Forelimb muscle (tissue), 1 donor: ENCODE measurements at places on chromosomes 3 and 15. TPM values are rescaled to one million over a fixed set of nuclear protein-coding genes. Genes with fewer than 3 reads are reported as not detected.

Gene GOLGA8G
- polyA plus RNA-seq = 0.13 TPM

DNA sequence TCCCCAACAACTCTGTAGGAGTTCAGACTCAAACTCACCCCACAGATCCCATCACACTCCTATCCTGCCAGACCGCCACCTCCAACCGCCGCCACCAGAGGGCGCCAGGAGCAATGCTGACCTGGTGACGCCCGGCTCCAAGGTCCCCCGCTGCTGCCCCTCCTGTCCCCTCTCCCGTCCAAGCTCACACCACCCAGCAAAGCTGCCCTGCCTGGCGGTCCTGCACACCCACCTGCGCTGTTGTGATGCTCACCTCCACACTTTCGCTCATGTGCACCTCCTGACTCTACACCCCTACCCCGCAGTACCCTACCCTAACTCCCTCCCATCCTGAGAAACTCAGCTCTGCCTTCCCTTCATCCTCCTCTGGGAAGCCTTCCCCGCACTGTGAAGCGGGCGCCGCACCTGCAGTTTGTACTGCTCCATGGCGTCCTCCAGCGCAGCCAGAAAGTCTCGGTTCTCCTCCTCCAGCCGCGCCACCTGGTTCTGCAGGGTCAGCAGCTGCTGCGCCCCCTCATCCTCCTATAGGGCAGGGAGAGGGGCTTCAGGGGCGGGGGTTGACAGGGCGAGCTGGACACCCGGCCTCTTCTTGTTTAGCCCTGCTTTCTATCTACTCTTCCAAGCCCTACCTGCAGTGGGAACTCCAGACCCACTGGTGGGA, 7.9 kb downstream of the KIF7 start:
- DNase-seq = no peak

DNA sequence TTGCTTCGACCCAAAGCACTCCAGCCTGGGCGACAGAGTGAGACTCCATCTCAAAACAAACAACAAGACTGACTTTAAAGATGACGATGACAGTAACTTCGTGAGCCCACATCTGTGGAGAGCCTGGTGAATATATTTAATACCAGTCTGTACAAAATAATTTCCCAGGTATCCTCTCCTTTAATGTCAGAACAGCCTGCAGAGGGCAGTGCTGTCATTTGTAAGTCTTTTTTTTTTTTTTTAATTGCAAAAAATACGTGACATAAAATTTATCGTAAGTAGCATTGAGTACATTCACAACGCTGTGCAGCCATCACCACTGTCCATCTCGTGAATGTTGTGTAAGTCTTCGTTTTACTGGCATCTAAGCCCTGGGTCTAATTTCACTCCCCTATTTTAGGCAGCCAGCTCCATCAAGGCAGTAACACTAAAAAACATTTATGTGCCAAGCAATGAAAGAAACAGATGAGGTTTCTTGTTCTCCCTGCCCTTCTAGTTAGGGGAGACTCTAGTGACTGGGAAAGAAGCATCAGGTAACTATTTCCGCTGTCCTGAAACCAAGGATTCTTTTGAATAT, 1.4 kb downstream of the HTD2 start:
- DNase-seq = no peak

Gene PTX3
- polyA plus RNA-seq = 5.0 TPM

- no peak for DNase-seq
Observed at GRCh38 chr15:92843814-92844213, 56.3 kb upstream of the CHD2 start.

DNA sequence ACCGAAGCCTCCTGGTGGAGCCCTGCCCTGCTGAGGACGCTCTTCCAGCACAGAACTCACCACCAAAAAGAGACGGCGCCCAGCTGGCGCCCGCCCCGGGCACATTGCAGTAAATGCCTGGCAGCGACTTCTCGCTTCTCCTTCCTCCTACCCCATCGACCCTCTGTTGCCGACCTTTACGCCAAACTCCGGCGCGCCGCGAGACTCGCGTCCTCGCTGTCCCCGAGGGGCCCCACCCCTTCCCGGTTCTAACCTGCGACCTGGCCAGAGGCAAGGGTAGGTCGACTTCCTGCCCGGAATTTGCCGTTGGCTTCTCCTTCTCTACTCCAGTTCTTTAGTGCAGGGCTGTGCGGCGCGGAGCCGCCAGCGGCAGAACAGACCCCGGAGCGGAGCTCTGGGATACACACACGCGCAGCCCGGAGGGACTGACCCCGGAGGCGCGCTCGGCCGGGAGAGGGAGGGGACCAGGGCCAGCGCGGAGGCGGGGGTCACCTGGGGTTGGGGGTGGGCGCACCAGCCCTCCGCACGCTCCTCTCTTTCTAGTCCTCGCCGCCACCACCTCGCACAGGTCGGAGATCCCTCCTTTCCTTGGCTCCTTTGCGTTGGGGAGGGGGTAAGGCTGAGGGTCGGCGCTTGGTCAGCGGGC, 226.6 kb upstream of the AZI2 start:
- DNase-seq = no peak

Gene DUOX1
- polyA plus RNA-seq = 2.9 TPM

Gene SLC6A11
- polyA plus RNA-seq = 0.10 TPM

Gene HES1
- 30.3 TPM for polyA plus RNA-seq

GRCh38 chr3:58556001-58556400, 19.0 kb upstream of the ACOX2 start:
- no peak for DNase-seq

- no peak for DNase-seq
Observed at GRCh38 chr3:37171144-37171543, 3.2 kb downstream of the LRRFIP2 start.

Gene ATP13A5
- 0.63 TPM for polyA plus RNA-seq

Gene BCL2A1
- 0.28 TPM for polyA plus RNA-seq

Gene IGSF11
- polyA plus RNA-seq = 1.7 TPM

Gene HRG
- polyA plus RNA-seq = not detected

DNA sequence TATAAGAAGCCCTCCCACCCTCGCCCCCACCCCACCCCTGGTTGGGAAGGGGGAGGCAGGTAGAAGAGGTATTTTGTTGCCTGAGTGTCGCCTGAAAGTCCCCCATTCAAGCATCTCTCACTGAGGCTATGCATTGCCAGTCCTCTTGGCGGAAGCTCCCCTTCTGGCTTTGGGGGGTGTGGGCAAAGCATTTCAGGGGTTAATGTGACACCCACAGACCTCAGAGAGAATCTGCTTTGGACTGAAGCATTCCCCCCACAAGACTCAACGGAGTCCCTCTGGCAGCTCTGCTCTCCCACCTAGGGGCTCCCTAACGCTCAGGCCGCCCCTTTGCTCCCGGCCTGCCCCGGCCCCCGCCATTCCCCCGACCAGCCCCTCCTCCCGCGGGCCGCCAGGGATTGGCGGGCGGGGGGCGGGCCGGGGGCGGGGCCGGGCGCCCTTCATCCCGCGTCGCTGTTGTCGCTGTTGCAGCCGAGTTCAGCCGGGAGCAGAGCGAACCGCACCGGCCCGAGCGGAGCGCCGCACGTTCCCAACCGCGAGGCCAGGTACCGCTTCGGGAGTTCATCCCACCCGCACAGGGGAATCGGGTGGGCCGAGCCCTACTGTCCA, at the start of gene SLC38A3:
TSS of gene SLC38A3 (plus strand) at position 468 of the 609 bp plus-strand sequence. CDS start 8,929 bp downstream, outside the sequence.
- DNase-seq = no peak

Gene CLRN1
- polyA plus RNA-seq = 0.23 TPM

Gene SMCO1
- 2.2 TPM for polyA plus RNA-seq

GRCh38 chr15:66996094-66996493, 69.3 kb upstream of the SMAD3 start:
- DNase-seq = no peak

DNA sequence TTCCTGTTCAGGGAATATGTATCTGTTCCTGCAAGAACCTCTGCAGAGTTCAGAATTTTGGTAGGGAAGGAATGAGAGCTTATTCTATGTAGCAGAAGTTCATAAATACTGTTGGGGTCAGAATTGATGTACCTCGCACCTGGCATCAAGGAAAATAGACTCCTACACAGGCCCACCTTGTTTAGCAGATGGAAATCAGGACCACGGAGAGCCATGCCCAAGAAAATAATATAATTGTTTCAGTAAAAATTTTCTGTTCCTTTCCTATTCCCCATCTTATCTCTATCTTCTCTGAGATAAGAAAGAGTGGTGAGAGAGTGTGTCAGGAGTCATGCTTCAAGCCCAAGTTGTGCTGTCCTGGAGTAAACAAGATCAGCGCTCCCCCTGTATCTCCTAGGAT, 404.7 kb upstream of the UBE2E2 start:
- DNase-seq = no peak

Gene GOLGA8R
- polyA plus RNA-seq = 9.1 TPM

- no peak for DNase-seq
Observed at GRCh38 chr3:174619239-174619638, 239.9 kb upstream of the NAALADL2 start.

Gene LINGO1
- polyA plus RNA-seq = 6.3 TPM

DNA sequence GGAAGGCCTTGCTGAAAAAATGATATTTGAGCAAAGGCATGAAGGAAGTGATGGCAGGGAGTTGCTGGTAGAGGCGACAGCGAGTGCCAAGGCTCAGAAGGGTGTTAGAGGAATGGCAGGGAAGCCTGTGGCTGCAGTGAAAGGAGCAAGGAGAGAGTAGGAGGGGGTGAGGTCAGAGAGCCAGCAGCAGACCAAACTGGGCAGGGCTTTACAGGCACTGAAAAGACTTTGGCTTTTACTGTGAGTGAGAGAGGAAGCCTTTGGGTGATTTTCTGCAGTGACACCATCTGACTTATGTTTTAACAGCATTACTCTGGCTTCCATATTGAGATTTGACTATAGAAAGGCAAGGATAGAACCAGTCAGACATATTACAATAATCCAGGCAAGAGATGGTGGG, 11.4 kb downstream of the TICRR start:
- DNase-seq = no peak

Gene USF3
- 18.1 TPM for polyA plus RNA-seq

Gene GOLGA8S
- polyA plus RNA-seq = 0.92 TPM

DNA sequence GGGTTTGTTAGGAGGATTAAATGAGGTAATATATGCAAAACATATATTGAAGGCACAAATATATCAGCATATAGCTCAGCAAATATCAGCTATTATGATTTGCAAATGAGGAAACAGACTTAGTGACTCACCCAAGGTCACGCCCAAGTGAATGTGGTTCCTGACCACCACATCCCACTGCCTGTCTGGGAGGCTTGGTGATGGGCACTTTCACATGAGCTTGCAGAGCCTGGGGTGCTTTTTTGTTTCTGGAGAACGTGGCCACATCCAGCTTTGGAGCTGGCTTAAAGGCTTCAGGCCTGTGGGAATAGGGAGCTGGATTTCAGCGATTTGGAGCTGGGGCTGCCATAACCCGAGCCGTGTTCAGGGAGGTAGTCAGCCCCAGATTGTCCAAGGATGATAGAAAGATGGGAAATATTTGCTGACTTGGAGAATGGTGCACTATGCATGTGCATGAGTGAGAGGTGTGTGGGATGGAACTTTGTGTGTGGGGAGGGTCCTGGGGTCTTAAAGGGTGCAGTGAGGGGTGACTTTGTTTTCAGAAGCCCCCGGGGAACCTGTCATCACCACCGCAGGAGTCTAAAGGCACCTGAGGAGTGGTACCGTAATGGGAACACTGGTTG, 12.0 kb upstream of the FGD5 start:
- DNase-seq = no peak

DNA sequence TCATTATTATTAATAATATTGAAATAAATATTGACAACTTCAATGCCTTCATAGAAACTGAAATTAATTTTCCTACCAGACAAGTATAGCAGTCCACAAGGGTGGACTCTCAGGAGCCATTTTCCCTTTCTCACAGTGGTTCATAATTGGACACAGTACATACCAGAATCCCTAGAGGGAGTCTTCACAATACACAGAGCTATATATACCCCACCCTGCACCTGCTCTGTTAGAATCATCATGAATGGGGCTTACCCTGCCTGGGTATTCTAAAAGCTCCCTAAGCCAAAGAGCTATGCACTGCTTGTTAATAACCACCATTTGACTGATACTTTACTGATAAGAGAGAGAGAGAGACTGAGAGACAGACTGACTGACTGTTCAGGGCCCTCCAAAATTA, 134.9 kb downstream of the FEZF2 start:
- DNase-seq = no peak

GRCh38 chr3:192915304-192915703, 2.4 kb downstream of the MB21D2 start:
- no peak for DNase-seq

Gene P2RY14
- 1.4 TPM for polyA plus RNA-seq

- no peak for DNase-seq
Observed at GRCh38 chr3:14042680-14043079, 82.0 kb downstream of the CHCHD4 start.

GRCh38 chr3:193872265-193872753, 263.6 kb upstream of the HES1 start:
- DNase-seq = no peak

GRCh38 chr3:15844889-15845288, 47.1 kb upstream of the ANKRD28 start:
- no peak for DNase-seq

DNA sequence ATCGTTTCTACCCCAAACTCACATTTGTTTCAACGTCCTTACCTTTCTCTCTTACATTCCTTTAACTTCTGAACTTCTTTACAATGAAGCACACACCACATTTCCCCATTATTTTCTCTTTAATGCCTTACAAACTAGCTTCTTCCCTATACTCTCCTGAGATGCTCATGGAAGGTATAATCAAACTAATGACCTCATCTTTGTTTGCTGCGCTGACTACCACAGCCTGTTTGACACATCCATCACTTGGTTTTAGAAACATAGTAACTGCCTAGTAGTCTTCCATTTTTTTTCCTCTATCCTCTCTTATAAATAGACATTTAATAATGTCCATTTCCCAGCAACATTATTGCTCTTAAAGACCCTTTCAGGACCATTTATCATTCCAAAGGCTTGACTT, 230.5 kb upstream of the LRTM1 start:
- DNase-seq = no peak

DNA sequence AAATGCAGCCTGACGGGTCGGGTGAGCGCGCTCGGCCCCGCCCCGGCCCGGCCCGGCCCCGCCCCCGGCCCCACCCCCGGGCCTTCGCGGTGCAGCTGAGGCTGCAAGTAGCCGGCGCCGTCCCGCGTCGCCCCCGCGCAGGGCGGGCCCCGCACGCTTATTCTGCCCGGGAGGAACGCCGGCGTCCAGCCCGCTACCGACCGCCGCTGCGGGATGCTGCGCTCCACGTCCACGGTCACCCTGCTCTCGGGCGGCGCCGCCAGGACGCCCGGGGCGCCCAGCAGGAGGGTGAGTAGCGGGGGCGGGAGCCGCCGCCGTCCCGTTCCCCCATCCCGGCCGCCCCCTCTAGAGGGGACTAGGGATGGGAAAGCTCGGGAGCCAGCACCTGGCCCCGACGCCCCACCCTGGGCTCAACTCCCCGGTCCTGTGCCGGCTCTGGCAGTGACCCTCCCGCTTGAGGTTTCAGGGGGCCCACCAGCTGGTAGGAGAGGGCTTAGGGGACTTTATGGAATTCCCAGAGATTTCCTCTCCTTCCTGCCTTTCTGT, at the start of gene MYZAP:
TSS of gene MYZAP (plus strand) at position 83 of the 546 bp plus-strand sequence. CDS start at position 214, 131 bp downstream.
- no peak for DNase-seq

Gene POLQ
- polyA plus RNA-seq = 2.5 TPM

DNA sequence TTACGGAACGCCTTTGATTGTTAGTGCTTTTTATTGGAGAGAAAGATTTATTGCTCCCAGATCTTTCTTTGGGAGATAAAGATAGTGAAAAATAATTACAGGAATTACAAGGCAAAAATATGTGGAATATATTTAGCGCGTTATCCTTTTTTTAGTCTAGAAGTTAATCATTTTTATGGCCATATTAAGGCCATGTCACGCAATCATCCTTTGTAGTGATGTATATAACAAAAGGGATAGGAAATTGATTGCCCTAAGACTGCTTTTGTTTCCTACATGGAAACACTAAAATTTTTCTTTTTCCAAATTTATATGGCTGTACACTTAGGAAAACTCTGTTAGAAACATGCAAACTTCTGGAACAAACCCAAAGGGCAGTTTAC, 1.5 kb downstream of the TRPC1 start:
- no peak for DNase-seq
